ENCODE measurements at places on chromosomes 3 and 15.
A peak's percentile ranks its signal among the peaks of the same experiment; 100 is the strongest.

GRCh38 chr15:98160236-98160635 lies 199.7 kb downstream of the ARRDC4 start:
- no peak for DNase-seq

GRCh38 chr15:78256044-78256437 lies 8.3 kb upstream of the DNAJA4 start:
- no peak for DNase-seq

- no peak for DNase-seq
Observed at GRCh38 chr3:173958805-173959204, 561.3 kb downstream of the NLGN1 start.

DNA sequence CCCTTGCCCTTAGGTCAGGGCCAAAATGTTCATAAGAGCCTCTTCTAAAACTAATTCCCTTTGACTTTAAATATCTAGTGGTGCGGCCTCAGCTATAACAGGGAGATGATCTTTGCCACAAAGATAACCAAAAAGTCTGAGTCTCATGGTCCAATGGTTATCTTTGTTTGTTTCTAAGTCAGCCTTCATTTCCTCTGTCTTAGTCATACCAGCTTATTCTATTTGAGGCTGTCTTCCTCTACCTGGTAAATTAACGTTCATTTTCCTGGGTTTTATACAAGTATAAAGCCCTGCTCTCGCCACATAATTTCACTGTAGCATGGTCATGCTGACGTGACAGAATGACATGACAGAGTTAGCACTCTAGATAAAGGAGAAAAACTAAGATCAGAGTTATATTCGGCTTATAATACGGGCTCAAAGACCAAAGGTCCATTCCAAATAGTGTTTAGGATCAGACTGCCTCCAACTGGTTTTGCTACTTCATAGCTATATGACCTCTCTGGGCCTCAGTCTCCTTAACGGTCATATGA lies 18.4 kb downstream of the ZNF860 start:
- no peak for DNase-seq

GRCh38 chr15:42143356-42143755 lies 13.1 kb downstream of the PLA2G4F start:
- no peak for DNase-seq

GRCh38 chr3:77348244-77348855 lies 308.5 kb downstream of the ROBO2 start:
- no peak for DNase-seq

DNA sequence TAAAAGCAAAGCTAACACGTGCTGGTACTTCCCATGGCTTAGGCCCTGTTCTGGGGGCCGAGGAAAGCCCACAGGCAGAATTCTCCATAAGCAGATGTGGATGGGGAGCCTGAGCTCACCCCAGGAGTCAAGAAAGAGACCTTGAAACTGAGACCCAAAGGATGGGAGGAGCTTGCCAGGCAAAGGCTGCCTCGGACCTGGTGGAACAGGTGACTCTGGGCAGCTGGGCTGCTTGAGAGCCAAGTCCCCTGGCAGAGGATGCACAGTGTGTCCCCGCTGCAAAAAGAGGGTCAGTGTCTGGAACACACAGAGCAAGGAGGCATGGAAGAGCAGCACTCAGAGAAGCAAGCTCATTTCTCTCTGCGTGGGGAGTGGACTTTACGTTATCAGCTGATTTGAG lies 528.7 kb downstream of the GABRG3 start:
- DNase-seq = no peak

DNA sequence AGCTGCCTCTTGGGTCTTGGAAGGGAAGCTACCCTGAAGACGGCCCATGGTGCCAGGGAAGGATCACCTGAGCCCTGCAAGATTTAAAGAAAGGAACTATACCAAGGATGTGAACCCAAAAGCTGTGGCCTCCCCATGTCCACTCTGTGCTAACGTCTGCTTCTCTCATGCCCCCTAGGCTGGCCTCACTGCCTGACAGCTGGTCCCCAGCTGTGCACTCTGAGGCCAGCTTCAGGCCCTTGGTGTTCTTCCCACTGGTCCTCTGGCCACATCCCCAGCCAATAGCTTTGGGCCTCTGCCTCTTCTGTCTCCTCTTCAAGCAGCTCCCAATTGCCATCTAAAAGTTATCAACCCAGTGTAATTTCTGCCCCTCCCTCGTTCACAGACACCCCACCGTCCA lies 5.2 kb upstream of the LRRK1 start:
- DNase-seq = no peak

DNA sequence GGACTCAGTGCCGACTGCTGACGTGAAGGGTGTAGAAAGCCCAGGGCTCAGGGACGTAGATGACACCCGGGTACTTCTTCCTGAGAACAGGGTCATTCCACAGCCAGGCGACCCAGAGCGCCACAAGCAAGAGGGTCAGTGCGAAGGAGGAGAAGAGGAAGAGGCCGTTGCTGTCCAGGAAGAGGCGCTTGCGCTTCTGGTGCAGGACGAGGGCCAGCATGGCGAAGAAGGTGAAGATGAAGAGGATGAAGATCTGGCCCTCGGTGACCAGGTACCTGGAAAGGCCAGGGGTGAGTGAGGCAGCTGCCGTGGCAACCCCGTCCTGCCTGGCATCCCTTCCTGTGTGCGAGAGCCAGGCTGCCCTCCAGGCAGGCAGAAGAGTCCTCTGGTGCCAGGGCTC lies 3.0 kb upstream of the CALML4 start:
- no peak for DNase-seq

DNA sequence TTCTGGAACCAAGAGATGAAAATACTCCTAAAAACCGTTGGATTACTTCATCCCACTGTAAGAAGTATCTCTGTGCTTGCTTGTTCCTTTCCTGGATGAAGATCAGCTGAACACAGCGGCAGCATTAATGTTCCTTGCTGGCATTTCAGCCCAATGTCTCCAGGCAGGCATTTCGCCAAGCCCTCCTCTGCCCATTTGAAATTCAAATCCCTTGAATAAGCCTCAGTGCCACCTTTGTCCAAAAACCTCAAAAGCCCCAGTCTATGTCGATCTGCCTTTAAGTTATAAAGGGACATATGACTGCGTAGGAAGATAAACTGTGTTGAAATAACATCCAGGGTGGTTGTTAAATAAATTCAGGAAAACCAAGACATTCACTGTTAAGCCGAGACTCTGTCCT lies 156.8 kb upstream of the PDZRN3 start:
- DNase-seq = no peak

GRCh38 chr3:16600780-16601536 lies 4.3 kb downstream of the DAZL start:
- peak; percentile 58 for DNase-seq

- DNase-seq = no peak
Observed at GRCh38 chr3:151768393-151768930, 34.7 kb downstream of the AADACL2 start.

GRCh38 chr15:59221511-59222505 lies 15.2 kb downstream of the LDHAL6B start:
- DNase-seq = no peak

GRCh38 chr3:32288819-32289218 lies 50.3 kb downstream of the CMTM8 start:
- no peak for DNase-seq

DNA sequence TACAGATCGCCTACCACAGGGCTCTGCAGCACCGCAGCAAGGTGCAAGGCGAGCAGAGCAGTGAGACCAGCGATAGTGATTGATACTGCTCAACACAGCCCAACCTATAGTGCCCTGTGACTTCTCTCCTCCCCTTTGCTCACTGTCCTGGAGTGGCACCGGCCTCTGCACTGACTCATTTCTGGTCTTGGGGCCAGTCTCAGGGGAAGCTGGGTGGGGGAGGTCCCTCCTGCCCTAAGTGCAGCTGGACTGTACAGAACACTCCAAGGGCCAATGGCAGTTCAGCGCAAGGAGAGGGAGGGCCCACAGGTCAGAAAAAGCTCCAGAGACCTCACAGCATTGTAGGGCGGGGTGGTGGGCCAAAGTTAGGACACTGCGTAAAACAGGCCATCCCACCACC lies 2.5 kb upstream of the OGG1 start:
- DNase-seq = no peak

DNA sequence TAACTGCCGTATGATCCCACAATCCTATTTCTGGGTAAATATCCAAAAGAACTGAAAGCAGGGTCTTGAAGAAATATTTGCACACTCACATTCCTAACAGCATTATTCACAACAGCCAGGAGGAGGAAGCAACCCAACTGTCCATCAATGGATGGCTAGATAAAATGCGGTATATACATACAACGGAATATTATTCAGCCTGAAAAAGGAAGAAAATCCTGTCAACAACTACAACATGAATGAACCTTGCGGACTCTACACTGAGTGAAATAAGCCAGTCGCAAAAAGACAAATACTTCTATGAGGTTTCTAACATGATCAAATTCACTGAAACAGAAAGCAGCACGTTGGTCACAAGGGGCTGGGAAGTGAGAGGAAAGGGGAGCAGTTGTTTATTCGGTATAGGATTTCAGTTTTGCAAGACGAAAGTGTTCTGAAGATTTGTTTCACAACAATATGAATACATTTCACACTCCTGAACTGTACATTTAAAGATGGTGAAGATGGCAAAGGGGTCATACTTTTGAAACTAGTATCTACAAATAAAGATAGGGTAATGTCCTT lies 6.2 kb downstream of the DLG1 start:
- no peak for DNase-seq

DNA sequence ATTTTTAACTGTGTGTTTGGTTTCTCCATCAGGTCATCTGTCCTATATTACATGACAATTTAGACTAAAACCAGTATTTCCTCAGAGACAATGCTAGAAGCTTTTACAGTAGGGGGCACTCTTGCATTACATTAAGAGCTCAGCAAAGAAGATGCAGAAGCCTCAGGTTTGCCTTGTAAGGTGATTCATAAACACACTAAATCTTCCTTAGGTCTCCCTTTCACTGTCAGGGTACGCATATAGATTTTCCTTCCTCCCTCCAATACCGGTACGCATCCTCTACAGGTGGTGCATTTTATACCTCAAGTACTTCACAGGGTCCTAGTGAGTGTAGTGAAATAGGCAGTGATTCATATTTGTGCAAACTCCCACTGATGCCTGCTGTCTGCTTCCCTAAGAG lies 46.5 kb downstream of the CD86 start:
- DNase-seq = no peak

- no peak for DNase-seq
Observed at GRCh38 chr3:184470551-184470950, 90.7 kb downstream of the CHRD start.

- no peak for DNase-seq
Observed at GRCh38 chr15:68199340-68199739, 5.8 kb downstream of the CALML4 start.

DNA sequence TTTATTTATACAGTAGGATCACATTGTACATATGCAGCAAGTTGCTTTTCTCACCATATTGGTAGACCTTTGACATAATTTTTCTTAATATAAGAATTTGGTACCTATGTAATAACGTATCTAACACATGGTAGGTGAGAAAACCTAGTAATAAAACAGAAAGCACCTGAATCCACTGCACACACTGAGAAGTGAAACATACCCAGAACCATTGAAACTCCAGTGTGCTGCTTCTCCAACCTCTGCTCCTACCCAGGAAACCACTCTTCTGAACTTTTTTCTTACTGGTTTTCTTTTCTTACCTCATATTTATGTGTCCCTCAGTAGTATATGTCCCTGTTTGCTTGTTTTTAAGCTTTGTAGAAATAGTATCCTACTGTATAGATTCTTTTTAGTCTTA lies 293.0 kb downstream of the UBE2E2 start:
- DNase-seq = no peak

GRCh38 chr3:72036899-72037298 lies 252.0 kb upstream of the PROK2 start:
- DNase-seq = no peak

DNA sequence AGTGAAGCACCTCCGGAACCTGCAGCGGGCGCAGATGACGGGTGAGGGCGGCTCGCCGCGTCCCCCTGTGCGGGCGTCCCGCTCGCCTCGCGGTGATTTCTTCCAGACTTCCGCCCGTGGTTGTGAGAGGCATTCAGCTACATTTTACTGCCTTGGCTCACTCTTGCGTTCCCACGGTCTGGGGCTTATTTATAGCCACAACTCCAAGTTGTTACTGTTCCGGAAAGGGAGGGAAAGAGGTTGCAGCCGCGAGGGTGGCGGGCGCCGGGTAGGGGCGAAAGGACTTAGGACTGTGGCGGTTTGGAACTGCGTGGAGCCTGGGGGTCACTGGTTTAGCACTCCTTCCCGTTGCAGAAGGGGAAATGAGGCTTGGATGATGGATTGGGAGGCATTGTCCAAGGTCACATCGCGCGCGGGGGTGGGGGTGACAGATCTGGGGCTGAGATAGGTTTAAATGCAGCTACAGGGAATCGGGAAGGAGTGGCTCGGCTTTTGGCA lies 1.1 kb downstream of the HES1 start:
- peak; percentile 6 for DNase-seq

GRCh38 chr3:156617781-156618180 lies 56.6 kb upstream of the TIPARP start:
- DNase-seq = no peak

- no peak for DNase-seq
Observed at GRCh38 chr3:99825004-99825640, 7.5 kb downstream of the CMSS1 start.

- no peak for DNase-seq
Observed at GRCh38 chr3:65093641-65094040, 405.8 kb upstream of the ADAMTS9 start.

- DNase-seq = no peak
Observed at GRCh38 chr3:124650798-124651197, 79.5 kb upstream of the UMPS start.

DNA sequence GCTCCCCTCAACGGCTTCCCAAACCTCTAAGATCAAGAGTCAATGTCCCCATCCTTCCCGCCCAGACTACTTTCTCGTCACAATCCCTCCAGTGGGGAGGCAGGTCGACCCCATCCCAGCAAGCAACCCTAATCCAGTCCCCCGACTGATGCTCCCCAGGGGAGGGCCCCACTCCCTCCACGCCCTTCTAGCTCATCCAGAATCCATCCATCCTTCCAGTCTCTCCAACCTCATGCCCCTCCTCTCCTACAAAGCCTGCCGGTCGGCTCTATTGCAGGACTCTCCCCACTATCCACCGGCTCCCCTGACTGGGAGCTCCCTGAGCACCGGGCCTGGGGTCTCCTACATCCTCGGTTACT lies 1.3 kb downstream of the ADAMTS7 start:
- DNase-seq = no peak
